ENCODE measurements at places on chromosomes 5 and 9.

GRCh38 chr9:33884856-33885701, 68.1 kb downstream of the UBE2R2 start:
- no peak for DNase-seq

- DNase-seq: no peak
Observed at GRCh38 chr5:149765932-149766331, 35.8 kb downstream of the PPARGC1B start.

GRCh38 chr9:136740971-136741882, 1.5 kb downstream of the LCN10 start:
- DNase-seq: no peak

DNA sequence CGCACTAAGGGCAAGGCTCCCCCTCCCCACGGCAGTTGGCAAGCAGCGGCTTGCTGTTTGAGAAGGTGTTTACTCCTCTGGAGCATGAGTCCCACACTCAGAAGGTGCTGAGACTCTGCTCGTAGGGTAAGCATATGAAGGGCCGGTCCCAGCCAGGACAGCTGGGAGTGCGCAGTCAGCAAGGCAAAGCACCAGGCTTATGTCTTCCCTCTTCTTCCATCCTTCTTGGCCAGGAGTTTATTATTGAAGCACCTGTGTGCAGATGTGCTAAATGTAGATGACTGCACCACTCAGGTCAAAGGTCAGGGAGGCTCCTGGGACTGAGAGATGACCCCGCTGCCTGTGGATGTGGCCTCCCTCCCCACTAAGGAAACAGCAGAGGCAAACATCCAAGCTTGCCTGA, 27.0 kb upstream of the CDKN2AIPNL start:
- DNase-seq: no peak

GRCh38 chr9:93860694-93861658, 94.2 kb downstream of the BARX1 start:
- no peak for DNase-seq

- no peak for DNase-seq
Observed at GRCh38 chr9:100540327-100540726, 37.6 kb upstream of the CAVIN4 start.

- no peak for DNase-seq
Observed at GRCh38 chr5:145906401-145906800, 30.0 kb upstream of the SH3RF2 start.

DNA sequence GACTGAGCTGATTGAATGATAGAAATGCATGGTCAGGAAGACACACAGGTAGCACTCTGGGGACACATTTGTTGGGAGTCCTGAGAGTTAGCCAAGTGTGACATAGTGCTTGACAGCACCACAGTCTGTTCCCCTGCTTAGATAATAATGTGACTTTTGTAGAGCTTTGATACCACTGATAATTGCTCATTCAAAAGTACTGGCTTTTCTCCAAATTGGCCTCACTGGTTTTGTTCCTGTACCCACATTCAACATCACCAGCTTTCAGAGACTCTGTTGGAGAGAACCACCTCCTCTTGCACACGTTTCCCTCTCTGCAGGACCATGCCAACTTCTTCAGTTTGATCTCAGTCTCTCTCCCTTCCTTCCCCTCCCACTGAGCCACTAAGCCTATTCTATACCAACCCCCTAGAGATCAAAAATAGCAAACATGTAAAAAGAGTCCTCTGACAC, 52.5 kb upstream of the IL7R start:
- DNase-seq: no peak

DNA sequence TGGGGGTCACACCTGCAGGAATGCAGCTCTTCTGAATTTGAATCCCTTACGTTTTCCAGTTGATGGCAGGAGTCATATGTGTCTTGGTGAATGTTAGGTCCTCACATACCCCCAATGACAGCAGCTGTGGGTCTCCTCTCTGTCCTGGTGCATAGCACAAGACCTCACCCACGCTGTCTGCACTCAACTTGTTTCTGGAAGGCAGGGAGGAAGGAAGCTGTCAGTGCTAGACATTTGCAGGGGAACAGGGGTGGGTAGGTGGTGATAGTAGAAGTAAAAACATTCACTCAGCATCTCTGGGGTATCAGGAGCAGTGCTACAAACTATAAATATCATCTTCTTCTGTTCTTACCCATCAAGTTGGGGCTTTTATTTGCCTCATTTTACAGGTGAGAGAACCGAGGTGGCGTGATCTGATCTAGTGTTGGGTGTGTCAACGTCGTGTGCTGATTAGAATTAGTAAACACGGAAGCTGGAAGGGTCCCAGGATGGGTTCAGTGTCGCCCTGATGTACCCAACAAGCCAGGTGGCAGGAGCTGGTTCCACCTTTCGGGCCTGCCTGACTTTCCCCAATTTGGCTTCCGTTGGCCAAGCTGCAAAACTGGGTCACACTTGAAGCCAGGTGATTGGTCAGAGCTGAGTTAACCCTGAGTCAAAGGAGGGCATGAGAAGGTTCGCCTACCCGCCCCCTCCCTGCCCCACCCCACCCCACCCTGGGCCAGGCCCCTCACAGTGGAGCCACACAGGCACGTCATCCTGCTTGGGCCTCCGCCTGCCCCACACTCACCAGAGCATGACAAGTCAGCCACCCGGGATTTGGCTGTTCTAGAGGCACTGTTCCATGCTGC, 15.8 kb downstream of the ERGIC1 start:
- no peak for DNase-seq

DNA sequence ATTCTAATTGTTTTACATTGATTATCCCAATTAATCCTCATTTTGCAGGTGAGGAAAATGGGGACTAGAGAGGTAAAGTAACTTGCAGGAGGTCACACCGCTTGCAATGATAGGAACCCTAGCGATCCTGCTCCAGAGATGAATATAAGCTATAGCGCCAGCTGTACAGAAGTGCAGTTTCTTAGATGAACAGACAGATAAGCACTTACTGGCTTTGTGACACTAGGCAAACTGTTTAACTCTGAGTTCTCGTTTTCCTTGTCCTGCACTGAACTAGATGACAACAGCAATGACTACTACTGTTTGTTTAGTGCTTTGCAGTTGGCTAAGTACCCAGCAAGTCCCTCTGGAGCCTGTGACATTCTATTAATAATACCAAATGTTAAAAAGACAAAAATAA, 11.1 kb downstream of the LHX6 start:
- DNase-seq: no peak

- no peak for DNase-seq
Observed at GRCh38 chr9:97761879-97762278, 64.7 kb upstream of the XPA start.

DNA sequence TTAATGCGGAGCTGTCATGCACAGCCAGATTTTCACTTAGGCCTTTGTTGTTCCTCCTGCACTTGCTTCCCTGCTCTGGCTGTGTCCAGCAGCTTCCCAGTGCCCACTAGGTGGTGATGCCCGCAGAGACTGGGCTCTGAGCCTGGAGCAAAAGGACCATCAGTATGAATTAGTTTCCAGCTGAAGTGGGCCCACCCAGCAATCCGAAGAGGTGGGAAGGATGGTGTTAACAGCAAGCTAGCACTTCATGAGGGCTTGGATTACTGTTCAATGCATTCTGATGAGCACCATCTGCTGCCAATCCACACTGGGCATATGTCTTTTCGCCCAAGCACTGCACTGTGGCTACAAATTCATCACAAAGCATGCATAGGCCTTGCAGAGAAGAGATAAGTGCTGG, 459.1 kb downstream of the SPOCK1 start:
- DNase-seq: no peak

GRCh38 chr5:142908659-142909058, 138.5 kb downstream of the ARHGAP26 start:
- no peak for DNase-seq

- no peak for DNase-seq
Observed at GRCh38 chr5:172038167-172038566, 31.7 kb upstream of the FBXW11 start.

DNA sequence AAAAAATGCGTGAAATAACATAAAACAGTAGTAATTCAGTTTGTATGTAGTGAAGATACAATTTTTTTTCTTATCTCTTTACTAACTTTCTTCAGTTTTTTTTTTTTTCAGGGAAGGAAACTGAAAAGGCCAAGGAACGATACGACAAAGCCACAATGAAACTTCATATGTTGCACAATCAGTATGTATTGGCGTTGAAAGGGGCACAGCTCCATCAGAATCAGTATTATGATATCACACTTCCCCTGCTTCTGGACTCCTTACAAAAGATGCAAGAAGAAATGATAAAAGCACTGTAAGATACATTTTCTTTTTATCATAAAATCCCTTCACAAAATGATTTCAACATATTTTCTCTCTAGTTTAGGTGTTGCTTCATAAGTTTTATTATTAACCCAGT, 120.0 kb downstream of the FER start:
- DNase-seq: no peak

GRCh38 chr5:173671121-173671949, 54.9 kb upstream of the BOD1 start:
- DNase-seq: no peak

DNA sequence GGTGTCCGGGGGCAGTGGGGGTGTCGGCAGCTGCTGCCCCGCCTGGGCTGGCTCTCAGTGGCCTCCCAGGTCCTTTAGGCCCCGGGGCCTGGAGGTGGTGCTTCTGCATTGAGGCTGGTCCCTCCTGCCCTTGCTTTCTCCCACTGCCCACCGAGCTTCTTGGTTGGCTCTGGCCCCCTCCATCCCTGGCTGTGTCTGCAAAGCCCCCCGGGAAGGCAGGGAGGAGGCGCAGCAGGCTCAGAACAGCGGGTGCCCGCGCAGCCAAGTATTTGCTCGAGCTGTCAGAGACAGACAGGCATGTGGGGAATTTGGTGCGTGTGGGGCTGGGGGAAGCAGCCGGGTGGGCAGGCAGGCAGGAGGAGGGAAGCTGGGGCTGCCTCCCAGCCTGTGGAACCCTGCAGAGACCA, 11.5 kb downstream of the CXXC5 start:
- DNase-seq: no peak

- DNase-seq: no peak
Observed at GRCh38 chr9:103533318-103533717, 538.2 kb downstream of the CYLC2 start.

DNA sequence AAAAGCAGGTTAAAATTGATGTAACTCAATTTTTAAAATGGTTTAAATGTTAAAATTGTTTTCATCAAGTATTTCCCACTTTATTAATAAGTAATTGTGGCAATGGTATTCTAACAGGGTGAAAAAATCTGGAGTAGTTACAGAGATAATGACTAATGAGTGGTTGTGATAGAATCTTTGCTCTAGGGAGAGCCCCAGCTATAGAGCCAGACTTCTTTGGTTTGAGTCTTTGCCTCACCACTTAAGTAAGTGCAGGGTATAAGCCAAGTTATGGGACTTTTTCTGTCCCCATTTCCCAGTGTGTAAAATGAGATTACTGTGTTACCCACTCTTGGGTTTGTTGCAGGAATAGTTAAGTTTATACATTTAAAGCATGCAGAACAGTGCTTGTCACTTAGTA, 158.1 kb downstream of the FER start:
- DNase-seq: no peak

- DNase-seq: peak; percentile 7
Observed at GRCh38 chr9:92064711-92065110, 50.5 kb downstream of the SPTLC1 start.

- no peak for DNase-seq
Observed at GRCh38 chr5:160970605-160971191, 118.7 kb upstream of the ATP10B start.

GRCh38 chr9:32552172-32552872, at the start of the genes SMIM27 and TOPORS:
Gene SMIM27 (plus strand): TSS chr9:32552327. CDS start chr9:32552435, 108 bp downstream.
Gene TOPORS (minus strand): TSS chr9:32552586. CDS start chr9:32552436, 150 bp downstream.
- peak; percentile 71 for DNase-seq

DNA sequence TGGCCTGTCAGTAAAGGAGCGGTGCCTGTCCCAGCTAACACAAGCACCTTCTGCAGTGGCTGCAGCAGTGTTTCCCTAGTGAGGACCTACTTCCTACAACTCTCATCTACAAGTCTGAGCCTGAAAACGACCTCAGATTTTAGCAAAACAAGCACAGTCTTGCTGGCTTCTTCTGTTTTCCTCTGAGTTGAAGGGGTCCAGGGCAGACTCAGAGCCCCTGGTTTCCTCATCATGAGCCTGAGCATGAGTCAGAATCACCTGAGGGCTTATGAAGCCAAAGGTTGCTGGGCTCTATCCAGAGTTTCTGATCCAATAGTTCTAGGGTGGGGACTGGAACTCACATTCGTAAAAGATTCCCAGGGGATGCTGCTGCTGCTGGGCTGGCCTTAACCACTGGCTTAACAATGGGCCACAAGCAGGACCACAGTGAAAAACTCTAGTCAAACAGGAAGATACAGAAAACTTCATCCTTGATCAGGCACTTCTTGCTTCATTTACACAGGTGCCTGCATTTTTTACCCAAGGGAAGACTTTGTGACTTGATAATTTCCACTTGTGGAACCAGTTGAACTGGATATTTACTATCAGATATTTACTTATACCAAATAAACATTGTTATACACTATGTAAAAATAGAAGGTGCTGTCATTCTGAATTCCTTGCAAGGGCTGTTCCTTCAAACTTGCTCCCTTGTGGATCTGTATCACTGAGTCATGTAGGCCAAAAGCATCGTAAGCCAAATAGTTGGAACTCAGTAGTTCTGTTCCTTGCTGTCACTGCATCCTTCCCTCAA, 4.3 kb upstream of the ACER2 start:
- DNase-seq: no peak

DNA sequence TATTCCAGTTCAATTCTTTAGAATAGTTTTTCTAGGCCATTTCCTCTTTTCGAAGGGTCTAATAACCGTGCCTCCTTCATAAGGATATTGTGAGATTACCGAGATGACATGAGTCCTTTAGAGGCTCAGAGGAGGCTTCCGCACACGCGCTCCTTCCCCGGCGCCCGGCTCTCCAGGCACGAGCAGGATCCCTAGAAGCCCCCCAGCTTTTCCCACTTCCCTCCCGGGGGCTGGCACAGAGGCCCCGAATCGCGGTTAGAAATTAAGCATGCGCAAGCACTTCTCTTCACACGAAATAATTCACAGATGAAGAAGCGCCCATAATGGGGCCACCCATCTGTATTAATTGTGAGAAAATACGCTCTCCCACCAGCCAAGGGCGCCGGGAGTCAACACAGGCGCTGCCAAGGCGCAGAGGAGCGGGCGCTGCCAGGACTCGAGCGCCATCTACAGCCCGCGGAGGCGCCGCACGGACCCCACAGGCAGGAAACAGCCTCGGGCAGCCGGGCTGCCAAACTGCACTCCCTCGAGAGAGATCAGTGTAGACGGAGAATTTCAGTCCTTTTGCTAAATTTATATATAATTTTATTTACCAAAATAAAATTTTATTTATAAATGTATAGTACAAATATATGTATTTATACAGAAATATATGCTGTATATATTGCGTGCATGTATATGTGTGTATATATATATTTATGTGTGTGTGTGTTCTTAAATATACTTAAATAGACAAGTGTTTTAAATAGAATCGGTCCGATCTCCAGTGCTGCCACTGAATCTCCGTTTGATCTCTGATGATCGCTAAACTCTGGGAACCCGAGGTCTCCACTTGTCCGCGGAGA, 258.1 kb upstream of the NFIL3 start:
- no peak for DNase-seq

GRCh38 chr9:70127540-70128416, 84.1 kb downstream of the MAMDC2 start:
- DNase-seq: no peak

DNA sequence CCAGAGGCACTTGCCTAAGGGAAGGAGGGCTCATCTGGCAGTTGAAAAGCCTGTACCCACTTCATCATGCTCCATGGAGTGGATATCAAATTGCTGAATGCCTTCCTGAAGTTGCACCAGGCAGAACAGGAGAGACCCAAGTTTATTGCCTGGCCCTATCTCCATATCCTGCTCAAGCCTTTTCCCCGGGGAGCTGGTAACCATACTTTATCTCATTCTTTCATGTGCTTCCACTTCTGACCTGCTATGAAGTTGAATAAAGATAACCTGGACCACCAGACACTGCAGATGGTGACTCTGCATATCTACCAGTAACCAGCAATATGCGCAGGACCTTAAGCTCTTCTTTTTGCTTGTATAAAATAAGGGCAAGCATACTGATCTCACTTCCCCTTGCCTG, 1397.5 kb upstream of the CDH6 start:
- DNase-seq: no peak
